Muscle of leg (tissue), 16 donors: ENCODE measurements at places on chromosomes 11 and 22. TPM values are rescaled to one million over a fixed set of nuclear protein-coding genes. Genes with fewer than 3 reads are reported as not detected.

- DNase-seq = no peak
Measured at GRCh38 chr22:19724927-19725661, 1.8 kb downstream of the GP1BB start.

- DNase-seq = no peak
Measured at GRCh38 chr11:34787348-34787747, 128.8 kb downstream of the APIP start.

GRCh38 chr11:72773291-72773690 is 20.6 kb downstream of the STARD10 start:
- peak; percentile 94 for DNase-seq

DNA sequence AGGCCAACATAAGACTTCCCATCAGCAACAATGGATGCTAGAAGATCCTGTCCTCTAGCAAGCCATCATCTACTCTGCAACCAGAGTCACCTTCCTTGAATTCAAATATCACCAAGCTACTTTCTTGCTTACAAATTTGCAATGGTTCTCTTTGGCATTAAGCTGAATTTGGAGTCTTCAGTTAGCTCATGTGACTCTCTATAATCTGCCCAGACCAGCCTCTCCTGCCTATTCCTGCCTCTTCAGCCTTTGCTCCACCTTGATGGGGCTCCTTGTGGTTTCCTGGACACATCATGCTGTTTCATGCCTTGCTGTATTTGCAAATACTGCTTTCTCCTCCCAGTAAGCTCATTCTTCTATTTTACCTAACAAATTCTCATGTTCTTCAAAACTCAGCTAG is 82.3 kb downstream of the RASSF10 start:
- no peak for DNase-seq

B4GALNT4 gene
- 12.9 TPM for polyA plus RNA-seq

DNA sequence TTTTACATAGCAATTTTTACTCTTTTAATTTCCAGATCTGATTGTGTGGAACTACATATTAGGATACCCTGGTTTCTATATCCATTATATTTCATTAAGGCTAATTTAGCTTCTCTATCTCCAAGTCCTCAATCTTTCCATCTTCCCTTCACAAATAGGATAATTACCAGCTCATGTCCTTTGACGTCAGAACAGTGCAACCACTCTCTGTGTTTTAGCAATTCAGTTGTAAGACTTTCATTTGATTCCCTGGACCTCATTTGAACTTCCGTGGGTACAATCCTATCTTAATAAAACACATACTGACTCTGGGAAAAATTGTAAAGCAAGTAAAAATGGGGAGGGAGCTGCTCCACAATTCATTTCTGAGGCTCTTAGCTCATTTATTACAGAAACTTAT is 52.8 kb downstream of the FAM76B start:
- DNase-seq = no peak

GRCh38 chr11:35346472-35347156 is 72.7 kb downstream of the SLC1A2 start:
- peak; percentile 76 for DNase-seq

MPST gene
- 52.4 TPM for polyA plus RNA-seq

GRCh38 chr11:58770627-58771457 is 39.1 kb upstream of the GLYAT start:
- no peak for DNase-seq

C11orf91 gene
- polyA plus RNA-seq = not detected

DNA sequence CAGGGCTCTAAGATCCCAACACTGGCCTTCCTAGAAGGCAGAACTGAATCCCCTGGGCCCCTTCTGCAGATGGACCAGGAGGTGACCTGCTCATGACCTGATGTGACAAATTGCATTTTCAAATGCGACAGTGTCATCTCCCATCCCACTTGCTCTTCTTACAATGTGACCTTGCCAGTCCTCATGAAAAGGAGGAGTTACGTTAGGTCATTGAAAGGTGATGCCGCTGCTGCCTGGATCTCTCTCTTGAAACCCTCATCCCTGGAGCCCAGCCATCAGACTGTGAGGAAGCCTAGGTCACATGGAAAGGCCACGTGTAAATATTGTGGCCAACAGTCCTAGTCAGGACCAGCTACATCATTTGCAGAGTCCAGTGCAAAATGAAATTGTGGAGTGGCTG is 5.7 kb upstream of the C1QTNF4 start:
- DNase-seq = no peak

SCGB1C1 gene
- not detected for polyA plus RNA-seq

PGM2L1 gene
- polyA plus RNA-seq = 4.4 TPM

DNA sequence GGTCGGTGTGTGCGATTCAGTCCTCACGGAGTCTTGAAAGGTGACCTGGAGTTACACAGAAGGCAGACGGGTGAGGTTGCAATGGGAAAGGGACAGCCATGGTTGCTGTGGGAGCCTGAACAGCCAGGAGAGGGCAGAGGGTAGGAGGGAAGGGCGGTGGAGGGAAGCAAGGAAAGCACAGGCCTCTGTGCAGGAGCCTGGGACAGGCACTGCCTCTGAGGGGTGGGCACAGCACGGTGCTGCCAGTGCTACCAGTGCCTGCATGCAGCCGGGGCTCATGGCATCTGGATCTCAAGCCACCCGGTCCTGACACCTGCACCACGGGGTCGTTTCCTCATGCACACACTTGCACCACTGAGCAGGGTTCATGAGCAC is 401.0 kb downstream of the TBC1D22A start:
- no peak for DNase-seq

GRCh38 chr11:6099577-6099976 is 7.9 kb upstream of the OR56B4 start:
- DNase-seq = no peak

- no peak for DNase-seq
Measured at GRCh38 chr11:112162761-112163546, 940 bp downstream of the IL18 start.

TAF1D gene
- 113 TPM for polyA plus RNA-seq
